ENCODE measurements at places on chromosomes 2 and 18.

- no peak overlapping the region for H3K4me3 ChIP-seq
- no peaks in the 10 kb centered on the region for H3K36me3 ChIP-seq
- H3K4me1 ChIP-seq = no peaks in the 10 kb centered on the region
- no peaks in the 10 kb centered on the region for H3K27me3 ChIP-seq
Observed at GRCh38 chr18:72056171-72056570, 488.0 kb downstream of the CBLN2 start.

GRCh38 chr2:238987352-238987981, 139.6 kb downstream of the TWIST2 start:
- H3K4me3 ChIP-seq = no peak overlapping the region
- H3K27ac ChIP-seq = no peak overlapping the region
- H3K36me3 ChIP-seq = no peaks in the 10 kb centered on the region
- no peak for DNase-seq
- no peaks in the 10 kb centered on the region for H3K27me3 ChIP-seq

DNA sequence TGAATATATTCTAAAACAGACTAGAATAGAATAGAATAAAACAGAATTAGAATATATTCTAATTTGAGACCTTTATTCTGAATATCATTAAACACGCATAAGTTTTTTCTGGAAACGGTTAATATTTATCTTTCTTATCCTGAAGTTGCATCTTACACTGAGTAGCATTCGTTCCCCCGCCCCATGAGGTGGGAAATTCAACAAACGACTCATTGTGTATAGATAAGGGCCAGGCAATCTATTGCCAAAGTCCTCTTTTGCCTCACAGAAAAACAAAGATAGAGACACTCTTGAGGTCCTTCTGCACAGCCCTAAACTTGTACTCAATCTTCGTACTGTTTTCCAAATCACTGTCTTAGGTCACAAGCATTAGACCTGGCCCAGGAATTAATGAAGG, 98.1 kb downstream of the COL6A3 start:
- no peaks in the 10 kb centered on the region for H3K36me3 ChIP-seq
- H3K27ac ChIP-seq = no peak overlapping the region
- H3K4me1 ChIP-seq = no peaks in the 10 kb centered on the region

GRCh38 chr2:104816143-104816542, 37.8 kb upstream of the POU3F3 start:
- H3K4me1 ChIP-seq = no peaks in the 10 kb centered on the region
- no peak overlapping the region for H3K27ac ChIP-seq
- H3K27me3 ChIP-seq = no peaks in the 10 kb centered on the region
- DNase-seq = no peak
- no peaks in the 10 kb centered on the region for H3K36me3 ChIP-seq

- H3K27me3 ChIP-seq = no peaks in the 10 kb centered on the region
- no peak overlapping the region for H3K27ac ChIP-seq
- DNase-seq = no peak
- H3K36me3 ChIP-seq = no peaks in the 10 kb centered on the region
- no peak overlapping the region for H3K4me3 ChIP-seq
Observed at GRCh38 chr2:172261292-172261691, 158.6 kb upstream of the DLX2 start.

DNA sequence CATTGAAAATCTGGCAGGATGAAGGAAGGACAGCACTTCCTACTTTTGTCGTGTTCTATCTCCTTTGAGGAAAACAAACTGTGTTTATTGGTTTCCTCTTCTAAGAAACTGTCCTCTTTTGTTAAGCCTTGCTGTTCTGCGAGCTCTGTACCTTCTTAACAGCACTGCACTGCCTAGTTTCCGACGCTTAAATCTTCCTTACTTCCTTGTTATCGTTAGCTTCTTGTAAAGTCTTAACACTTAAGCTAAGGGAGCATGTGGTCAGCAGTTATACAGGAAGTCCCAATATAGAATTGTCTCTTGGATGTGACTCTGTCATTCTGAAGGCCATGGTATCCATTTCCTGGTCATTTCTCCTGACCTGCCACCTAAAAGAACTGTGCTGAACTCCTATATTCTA, 552.8 kb upstream of the NRP2 start:
- no peaks in the 10 kb centered on the region for H3K27me3 ChIP-seq
- H3K27ac ChIP-seq = no peak overlapping the region
- no peak for DNase-seq
- H3K4me3 ChIP-seq = no peak overlapping the region
- no peaks in the 10 kb centered on the region for H3K4me1 ChIP-seq

DNA sequence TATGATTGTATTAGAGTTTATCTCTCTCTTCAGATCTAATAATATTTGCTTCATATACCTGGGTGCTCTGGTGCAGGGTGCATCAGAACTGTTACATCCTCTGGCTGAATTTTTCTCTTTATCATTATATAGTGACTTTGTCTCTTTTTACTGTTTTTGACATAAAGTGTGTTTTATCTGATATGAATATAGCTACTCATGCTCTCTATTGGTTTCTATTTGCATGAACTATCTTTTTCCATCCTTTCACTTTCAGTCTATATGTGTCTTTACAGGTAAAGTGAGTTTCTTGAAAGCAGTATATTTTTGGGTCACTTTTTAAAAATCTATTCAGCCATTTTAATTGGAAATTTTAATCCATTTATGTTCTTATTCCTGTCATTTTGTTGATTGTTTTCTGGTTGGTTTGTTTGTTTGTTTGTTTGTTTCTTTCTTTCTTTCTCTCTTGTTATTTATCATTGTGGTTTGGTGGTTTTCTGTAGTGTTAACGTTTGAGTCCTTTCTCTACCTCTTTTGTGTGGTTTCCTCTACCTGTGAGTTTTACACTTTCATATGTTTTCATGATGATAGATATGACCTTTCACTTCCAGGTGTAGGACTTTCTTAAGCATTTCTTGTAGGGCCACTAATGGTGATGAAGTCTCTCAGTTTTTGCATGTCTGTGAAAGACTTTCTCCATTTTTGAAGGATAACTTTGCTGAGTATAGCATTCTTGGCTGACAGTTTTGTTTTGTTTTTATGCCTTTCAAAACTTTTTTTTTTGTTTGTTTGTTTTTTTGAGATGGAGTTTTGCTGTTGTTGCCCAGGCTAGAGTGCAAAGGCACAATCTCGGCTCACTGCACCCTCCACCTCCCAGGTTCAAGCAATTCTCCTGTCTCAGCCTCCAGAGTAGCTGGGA, 54.9 kb downstream of the CCNT2 start:
- no peaks in the 10 kb centered on the region for H3K36me3 ChIP-seq
- H3K4me1 ChIP-seq = no peaks in the 10 kb centered on the region
- no peak overlapping the region for H3K4me3 ChIP-seq
- no peak overlapping the region for H3K27ac ChIP-seq
- no peak for DNase-seq
- H3K27me3 ChIP-seq = no peaks in the 10 kb centered on the region

DNA sequence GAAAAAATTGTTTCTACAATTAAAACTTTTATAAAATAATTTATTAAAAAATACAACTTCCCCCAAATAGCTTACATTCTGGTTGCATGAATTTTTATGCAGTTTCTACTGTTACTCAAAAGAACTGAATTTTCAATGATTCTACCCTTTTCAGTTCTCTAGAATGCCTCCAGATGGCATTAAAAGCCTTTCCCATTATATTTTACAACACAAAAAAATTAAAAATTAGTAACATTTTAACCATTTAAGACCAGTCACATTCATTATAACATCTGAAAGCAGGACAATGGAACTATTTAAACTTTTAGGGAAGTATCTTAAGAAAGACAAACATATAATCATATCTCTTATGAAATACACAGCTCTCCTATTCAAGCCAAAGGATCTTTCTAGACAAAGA, 236.0 kb upstream of the REV1 start:
- H3K4me3 ChIP-seq = no peak overlapping the region
- no peaks in the 10 kb centered on the region for H3K27me3 ChIP-seq
- H3K36me3 ChIP-seq = peaks cover 45% of the 10 kb centered on the region
- no peaks in the 10 kb centered on the region for H3K4me1 ChIP-seq
- no peak overlapping the region for H3K27ac ChIP-seq
